ENCODE measurements at places on chromosomes 1 and 21.

GRCh38 chr1:231899046-231899445, 272.5 kb downstream of the DISC1 start:
- DNase-seq: no peak

DNA sequence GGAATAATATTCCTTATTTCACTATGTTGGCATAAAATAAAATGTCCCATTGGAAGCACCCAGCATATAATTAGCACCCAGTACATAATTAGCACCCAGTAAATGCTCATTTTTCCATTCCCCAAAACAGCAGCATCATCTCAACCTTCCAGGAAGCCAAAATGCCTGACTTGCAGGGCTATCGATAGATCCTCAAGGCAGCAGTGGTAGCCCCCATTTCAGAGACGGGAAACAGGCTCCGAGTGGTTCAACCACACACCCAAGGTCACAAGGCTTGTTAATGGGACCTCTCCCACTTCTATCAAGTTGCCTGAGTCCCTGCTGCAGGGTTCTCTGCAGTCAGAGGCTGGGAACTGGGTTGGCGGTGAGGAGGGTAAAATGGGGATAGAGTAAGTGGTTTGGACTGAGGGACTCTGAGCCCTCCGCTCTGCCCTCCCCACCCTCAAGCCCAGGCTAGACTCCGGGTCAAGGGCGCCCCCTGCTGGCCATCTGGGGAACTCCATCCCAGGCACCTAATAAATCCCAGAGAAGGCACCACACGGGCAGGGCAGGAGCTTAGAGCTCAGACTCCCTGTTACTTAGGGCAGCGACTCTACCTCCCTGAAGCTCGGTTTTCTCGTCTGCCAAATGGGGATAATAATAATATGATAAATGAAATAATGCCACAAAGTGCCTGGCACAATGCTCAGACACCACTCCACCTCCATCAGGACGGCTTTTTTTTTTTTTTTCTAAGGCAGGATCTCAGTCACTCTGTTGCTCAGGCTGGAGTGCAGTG, 21.9 kb upstream of the LAPTM5 start:
- peak; percentile 63 for DNase-seq

- DNase-seq: no peak
Measured at GRCh38 chr1:178871551-178872320, 859 bp upstream of the ANGPTL1 start.

DNA sequence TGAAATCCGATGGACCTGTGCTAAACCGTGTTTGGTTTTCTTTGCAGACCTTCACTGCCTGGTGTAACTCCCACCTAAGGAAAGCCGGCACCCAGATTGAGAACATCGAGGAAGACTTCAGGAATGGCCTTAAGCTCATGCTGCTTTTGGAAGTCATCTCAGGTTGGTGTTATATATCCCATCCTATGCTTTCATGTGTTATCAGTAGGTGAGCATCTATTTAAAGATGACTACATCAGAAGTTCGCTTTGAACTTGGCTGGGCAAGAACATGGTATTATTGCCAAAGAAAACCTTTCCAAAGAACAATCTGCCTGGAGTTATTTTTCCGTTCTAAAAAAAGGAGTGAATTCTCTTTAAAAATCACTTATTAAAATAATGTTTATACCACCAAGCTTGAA, 31.5 kb downstream of the ACTN2 start:
- DNase-seq: no peak

DNA sequence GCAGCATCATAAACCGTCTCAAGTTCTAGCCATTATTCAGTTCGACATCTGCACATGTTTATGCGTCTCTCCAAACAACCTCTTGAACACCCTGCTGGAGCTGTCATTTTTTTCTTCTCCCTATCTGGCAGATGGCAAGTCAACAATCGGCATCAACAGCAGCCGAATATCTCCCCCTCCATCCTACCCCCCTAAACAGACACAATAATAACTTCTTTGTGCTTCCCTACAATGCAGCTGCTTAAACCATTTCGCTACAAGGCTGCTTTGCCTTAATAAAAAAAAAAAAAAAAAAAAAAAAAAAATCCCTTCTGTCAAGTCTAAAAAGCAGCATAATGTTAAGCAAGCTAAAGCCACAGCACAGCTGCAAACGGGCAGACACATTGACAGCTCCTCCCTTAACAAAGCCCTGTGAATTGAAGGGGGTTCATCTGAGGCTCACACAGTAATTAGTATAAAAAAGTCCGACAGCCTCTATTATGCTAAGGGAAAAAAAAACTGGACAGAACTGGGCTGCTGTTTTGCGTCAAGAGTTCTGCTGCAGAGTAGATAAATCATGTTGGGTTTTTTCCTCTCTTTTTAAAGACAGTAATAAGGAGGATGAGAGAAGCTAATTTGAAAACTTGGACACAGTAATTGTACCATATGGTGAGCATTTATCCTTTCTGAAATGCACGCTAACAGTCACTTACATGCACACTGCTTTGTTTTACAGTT, 136.4 kb downstream of the AKT3 start:
- DNase-seq: peak; percentile 83

Measured in fibroblast of skin of abdomen (primary cell).